H9 (cell line): ENCODE measurements at places on chromosomes 6 and 20. TPM values are rescaled to one million over a fixed set of nuclear protein-coding genes. Genes with fewer than 3 reads are reported as not detected.

Gene CDC40
- 22.3 and 23.5 TPM in 2 replicates for total RNA-seq

Gene ZNF311
- total RNA-seq = 0.57 and 0.68 TPM in 2 replicates

Gene MRPL18
- total RNA-seq = 87.4 and 88.8 TPM in 2 replicates

Gene ACTL10
- total RNA-seq = 0.46 and 0.55 TPM in 2 replicates

Gene NEDD9
- total RNA-seq = 5.5 and 5.8 TPM in 2 replicates

DNA sequence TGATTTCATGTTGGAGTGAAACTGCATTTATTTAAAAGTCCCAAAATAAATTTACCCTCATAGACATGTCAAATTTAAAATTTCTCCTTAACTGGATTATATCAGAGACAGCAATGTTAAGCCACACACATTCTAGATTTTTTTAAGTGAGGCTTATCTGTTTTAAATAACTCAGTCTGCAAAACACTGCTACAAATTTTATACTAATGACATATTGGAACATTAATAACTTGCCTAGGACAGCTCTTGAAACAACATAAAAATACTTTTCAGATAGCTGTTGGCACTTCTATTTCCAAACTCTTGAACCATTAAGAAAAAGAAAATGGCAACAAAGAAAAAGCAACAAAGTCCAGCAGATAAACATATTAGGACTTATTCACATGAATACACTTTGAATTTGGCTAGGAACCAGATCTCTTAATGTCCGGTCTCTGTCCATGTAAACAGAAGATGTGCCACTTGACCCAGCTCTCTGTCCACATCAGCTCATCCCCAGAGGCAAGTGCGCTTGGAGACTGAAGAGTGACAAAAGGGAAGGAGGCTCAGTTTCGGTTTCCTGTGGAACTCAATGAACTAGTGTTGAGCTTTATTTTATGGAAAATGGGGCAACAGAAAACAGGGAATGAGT lies 219.3 kb upstream of the THBS2 start:
- no peak for DNase-seq

- no peak for DNase-seq
Observed at GRCh38 chr20:1130847-1131246, 12.4 kb downstream of the PSMF1 start.

- DNase-seq = peak; percentile 74
Observed at GRCh38 chr6:34248198-34248726, 544 bp downstream of the SMIM29 start.

GRCh38 chr20:2542361-2542760 lies 6.0 kb downstream of the TMC2 start:
- no peak for DNase-seq

DNA sequence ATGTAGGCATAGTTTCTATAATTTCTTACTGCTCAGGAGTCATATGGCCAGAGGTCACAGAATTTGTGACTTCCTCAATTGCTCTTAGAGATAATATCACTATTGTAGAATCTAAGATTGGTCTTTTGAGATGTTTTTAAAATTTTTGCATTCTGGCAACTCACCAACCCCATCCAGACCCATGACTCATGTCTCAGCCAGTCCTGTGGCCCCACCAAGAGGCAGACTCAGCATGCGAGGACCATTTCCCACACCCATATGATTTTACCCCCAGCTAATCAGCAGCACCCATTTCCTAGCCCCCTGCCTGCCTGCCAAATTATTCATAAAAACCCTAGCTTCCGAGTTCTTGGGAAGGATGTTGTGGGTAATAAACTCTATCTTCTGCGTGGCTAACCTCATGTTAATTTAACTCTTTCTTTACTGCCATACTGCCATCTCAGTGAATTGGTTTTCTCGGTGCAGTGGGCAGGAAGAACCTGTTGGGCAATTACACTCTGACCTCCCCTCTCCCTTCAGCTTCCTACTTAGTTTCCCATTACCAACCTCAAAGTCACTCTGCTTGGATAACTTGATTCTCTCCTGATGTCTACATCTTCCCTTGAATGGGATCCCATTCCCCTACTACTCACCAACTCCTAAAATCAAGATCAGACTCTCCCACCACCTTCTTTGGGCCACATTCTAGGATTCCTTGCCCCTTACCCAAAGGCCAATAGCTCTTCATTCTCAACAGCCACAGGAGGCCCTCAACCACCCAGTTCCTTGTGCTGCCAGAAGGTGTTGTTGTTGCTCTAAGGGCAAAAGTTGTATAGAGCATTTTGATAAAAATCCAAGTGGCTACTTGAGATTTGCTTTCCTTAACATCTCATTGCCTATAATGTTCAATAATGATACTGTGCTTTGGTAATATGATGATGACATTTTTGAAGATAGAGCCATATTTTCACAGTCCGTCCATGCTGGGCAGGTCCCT lies 16.2 kb upstream of the IYD start:
- no peak for DNase-seq

- DNase-seq = no peak
Observed at GRCh38 chr6:5656226-5656625, 350.5 kb downstream of the NRN1 start.

DNA sequence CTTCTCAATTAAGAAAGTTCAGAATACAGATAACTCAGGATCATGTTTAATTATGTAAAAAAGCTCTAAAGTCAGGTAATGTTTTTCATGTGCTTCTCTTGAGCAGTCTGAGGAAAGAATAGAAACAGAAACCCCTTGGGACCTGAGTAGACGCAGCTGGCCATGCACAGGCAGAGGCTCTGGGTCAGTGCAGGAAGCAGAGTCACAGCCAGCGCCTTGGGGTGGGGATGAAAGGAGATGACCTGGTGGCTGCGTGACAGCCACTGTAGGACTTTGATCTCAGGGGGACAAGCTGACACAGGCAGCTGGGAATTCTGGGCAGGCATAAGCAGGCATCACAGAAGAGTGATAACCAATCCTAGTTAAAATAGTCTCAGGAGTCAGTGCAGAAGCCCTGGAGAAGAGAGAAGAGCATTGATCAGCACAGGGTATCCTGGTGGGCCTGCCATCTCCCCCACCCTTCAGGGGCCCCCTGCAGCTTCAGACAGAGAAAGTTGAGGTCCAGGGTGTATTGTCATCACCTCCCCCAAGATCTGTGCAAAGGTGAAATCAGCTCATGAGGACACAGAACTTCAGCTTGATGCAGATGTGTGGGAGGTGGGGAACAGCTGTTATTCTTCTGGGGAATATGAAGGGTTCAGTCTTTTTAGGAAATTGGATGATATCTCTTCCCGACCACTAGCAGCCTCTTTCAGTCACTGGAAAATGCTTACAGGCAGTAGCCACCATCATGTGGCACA lies 6.4 kb downstream of the HLA-DQB1 start:
- no peak for DNase-seq

GRCh38 chr6:130505808-130506598 lies 140.2 kb downstream of the TMEM200A start:
- no peak for DNase-seq

DNA sequence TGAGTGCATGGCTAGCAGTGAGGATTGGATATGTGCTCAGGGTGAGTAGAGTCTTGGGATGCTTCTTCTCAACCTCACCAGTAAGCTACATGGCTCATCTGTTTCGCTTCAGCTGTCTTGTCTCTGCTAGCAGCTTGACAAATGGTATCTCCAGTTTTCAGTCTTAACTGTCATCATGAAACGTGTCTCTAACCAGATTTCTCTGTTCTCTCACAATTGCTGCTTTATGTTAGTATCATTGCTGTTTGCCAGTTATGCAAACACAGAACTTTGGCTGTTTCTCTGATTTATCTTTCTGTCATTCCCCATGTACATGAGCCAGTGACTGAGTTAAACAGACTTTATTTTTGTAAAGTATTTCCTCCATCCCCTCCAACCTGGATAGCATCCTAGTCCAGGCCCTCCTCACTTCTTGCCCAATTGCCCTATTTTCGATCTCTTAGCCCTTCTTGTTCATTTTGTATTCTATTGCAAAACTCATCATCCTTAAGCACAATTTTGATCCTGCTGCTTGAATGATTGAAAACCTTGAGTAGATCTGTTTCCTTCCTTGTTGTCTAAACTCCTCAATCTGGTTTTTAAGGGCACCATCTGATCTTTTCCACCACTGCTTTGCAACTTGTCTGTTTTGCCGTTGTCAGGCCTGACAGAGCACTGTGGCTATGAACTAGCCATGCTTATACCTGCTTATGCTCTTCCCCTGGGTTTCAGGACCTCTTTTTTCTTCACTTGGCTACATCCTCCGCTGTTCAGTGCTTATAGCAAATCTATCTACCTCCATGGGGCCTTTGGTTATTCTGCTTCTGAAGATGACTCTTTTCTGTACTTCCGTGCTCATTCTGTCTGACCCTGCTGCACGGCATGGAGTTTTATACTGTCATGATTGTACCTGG lies 37.7 kb upstream of the ADIG start:
- no peak for DNase-seq

DNA sequence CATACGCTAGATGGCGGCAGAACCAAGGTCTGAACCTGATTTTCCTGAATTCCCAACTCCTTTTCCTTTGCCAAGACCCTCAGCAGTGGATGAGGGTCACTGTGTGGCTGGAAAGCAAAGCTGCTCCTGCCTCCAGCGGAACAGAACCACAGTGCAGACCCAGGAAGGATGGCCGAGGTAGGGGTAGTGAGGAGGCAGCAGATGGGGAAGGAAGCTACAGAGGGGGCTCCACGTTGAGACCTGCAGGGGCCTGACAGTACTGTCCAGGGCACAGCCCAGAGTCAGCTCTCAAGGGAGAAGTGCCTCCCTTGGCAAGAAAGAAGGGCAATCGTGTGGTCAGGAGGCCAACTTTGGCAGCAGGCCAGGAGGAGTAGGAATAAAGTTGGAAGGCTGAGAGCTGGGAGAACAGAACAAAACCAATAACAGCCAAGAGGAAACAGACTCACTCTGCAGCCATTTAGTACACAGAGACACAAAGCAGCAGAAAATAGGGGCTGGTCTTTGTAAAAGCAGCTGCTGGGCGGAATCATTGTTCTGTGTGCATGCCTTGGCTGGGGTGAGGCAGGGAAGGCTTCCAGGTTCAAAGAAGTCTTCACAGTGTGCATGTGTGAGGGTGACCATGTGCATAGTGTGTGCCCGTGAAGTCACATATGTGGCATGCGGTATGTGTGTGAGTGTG lies 3.1 kb downstream of the GABRR2 start:
- DNase-seq = peak; percentile 83
